Ureter (tissue), 1 donor: ENCODE measurements at places on chromosomes 2 and 18. TPM values are rescaled to one million over a fixed set of nuclear protein-coding genes. Genes with fewer than 3 reads are reported as not detected.

The MYCN gene
- 3.7 TPM for total RNA-seq

The CTAGE1 gene
- total RNA-seq: not detected

The SCYGR4 gene
- not detected for total RNA-seq

The SLC4A3 gene
- total RNA-seq: 12.2 TPM

The GDF7 gene
- total RNA-seq: 11.0 TPM

The PLEKHH2 gene
- total RNA-seq: 9.8 TPM

The KIAA2012 gene
- not detected for total RNA-seq

The ASB18 gene
- not detected for total RNA-seq

The FAM124B gene
- total RNA-seq: 1.9 TPM

The STARD6 gene
- not detected for total RNA-seq

The GKN2 gene
- total RNA-seq: not detected

The DLGAP1 gene
- total RNA-seq: 0.52 TPM

DNA sequence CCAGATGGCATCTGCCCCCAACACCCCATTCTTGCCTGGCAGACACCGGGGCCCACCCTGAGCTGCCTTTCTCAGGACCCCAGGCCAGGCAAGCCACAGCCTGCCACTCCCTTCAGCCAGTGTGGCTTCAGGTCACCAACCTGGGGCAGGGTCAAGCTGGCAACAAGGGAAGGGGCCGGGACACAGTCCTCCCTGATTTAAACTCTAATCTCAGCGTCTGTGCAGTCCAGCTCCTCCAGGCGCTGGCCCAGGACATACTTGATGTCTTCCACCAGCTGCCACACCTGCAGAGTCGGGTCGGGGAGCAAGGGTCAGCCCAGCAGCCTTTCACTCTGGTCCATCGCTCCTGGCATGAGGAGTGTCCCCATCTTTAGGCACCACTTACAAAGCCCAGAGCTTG lies 29.0 kb upstream of the ALPP start:
- no peak for DNase-seq

- DNase-seq: no peak
Measured at GRCh38 chr2:191263050-191263449, 17.8 kb downstream of the MYO1B start.

DNA sequence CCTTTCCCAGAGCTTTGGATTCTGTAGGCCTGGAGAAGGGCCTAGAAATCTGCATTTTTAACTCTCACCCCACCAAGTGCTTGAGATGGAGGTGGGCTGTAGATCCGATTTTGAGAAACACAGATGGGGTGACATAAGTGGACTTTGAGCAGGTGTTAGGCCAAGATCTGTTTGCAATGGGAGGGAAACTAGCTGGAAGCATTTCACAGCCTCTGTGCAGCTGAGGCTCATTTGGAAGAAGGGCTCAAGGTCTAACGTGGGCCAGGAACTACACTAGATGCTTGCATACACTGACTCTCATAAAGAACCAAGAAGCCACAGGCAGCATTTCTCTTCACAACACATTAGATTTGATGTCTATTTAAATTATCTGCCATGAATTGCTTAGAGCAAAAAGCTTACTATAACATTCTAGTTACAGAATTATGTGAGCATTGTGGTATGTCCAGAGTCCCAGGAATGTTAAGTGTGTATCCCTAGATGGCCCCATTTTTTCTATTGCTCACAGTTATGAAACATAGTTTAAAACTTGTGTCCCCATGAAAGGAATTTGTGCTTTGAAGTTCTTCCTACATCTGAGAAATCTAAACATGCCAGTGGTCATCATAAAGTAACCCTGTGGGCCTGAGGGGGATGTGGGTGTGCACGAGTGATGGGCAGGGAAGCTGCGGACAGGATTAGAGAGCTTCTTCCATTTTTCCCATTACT lies 77.2 kb downstream of the CD28 start:
- no peak for DNase-seq

GRCh38 chr2:180519276-180519675 lies 461.1 kb upstream of the UBE2E3 start:
- DNase-seq: no peak

DNA sequence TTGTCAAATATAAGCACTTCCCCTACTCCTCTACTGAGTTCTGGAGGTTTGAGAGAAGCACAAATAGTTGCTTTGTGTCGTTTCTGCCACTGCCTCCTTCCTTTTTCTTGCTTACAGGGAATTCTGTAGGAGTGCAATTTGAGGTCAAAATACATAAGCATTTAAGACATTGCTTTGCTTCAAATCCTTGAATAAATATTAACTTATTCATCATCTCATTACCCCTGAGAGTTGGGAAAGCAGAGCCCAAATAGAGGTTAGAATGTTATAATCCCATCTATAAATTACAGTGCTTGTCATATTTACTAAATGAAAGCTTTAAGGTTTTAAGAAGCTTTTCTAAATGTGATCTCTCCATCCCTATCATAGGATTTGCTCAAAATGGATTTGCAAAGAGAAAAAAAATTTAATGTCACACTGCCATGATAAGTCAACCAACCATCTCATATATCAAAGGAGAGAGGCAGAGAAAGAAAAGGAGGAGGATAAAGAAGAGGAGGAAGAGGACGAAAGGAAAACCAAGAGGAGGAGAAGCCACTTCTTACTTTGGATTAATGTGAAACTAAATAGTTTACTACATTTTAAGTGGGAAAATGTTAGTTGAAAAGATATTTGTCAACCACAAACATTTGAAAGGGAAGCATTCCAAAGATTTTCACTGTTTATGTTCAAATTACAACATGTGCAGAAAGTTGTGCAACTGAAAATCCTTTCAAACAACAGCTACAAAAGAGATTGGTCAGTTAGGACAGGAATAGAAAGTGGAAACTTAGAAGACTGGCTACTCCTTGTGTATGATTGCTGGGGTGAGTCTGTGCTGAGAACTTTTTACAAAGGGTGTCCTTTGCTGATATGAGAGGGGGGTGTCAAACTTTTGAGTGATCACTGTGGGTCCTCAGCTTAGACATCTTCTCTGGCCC lies 277.3 kb upstream of the FN1 start:
- DNase-seq: no peak

DNA sequence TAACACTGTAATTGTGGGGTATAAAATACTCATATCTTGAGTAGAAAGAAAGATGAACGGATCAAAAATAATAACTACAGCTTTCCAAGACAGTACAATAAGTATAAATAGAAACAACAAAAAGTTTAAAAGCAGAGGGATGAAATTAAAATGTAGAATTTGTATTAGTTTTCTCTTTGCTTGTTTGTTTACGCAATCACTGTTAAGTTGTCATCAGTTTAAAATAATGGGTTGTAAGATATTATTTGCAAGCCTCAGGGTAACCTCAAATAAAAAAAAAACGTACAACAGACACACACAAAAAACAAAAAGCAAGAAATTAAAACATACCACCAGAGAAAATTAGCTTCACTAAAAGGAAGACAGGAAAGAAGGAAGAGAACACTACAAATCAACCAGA lies 18.0 kb upstream of the ABCB11 start:
- DNase-seq: no peak

GRCh38 chr2:239155806-239156480 lies 244.9 kb downstream of the HDAC4 start:
- DNase-seq: no peak

- DNase-seq: no peak
Measured at GRCh38 chr18:56388571-56388970, 249.8 kb downstream of the TXNL1 start.

GRCh38 chr2:201808027-201808426 lies 1.7 kb downstream of the CDK15 start:
- no peak for DNase-seq

- no peak for DNase-seq
Measured at GRCh38 chr18:49751427-49752094, 61.8 kb downstream of the ACAA2 start.

- no peak for DNase-seq
Measured at GRCh38 chr2:164896634-164897355, 55.2 kb upstream of the COBLL1 start.

- no peak for DNase-seq
Measured at GRCh38 chr18:9688036-9688741, 19.9 kb upstream of the RAB31 start.

- DNase-seq: no peak
Measured at GRCh38 chr2:182631299-182631698, 84.8 kb upstream of the DNAJC10 start.

DNA sequence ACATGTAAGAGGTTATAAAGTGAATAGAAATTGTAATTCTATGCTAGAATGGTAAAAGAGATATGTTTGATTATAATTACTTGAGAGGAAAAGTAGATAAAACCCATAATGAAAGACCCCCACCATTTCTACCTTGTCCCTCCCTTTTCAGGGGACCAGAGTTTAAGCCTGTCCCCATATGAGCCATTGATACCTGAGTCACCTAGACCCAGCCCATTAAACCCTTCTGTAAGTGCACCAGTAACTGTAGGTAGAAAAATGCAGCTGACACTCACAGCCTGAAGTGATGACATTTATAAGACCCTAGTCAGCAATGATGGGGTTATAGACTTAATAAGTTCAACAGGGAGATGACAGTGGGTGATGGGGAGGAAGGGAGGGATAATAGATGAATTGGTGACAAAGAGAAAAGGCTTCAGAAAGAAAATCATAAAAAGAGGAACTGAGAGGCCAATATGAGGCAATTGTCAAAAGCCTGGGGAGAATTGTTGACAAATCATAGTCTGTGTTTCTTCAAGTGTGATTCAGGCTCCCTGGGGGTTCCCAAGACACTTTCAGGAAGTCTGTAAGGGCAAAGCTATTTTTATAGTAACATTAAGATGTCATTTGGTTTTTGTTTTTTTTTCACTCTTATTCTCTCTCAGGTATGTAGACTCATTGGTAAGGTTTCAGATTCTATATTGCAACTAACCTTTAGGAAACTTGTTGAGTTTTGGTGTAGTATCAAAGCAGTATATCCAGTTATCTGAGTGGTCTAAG lies 544.2 kb downstream of the SATB2 start:
- no peak for DNase-seq

GRCh38 chr2:39120521-39120770 lies 405 bp downstream of the SOS1 start:
- no peak for DNase-seq

- DNase-seq: no peak
Measured at GRCh38 chr2:229485857-229486256, 214.8 kb upstream of the PID1 start.

DNA sequence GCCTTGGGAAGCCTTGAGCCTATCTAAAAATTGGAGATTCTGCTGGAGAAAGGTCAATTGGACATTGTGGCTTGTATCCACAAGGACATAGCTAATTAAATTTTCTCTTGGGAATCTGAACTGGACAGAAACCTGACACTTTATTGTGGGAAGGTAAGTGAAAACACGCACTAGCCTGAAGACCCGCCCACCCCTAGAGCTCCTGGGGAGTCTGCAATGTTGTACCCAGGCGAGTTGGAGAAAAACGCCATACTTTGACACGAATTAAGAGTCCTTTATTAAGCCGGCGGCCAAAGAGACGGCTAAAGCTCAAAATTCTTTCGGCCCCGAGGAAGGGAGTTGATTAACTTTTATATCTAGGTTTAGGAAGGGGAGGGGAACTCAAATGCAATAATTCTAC lies 1.2 kb upstream of the ZNF892 start:
- no peak for DNase-seq

GRCh38 chr2:83103613-83104012 lies 1355.5 kb downstream of the SUCLG1 start:
- no peak for DNase-seq

- no peak for DNase-seq
Measured at GRCh38 chr2:64769392-64770044, 115.8 kb upstream of the SERTAD2 start.

- no peak for DNase-seq
Measured at GRCh38 chr2:209005371-209005770, 418.5 kb upstream of the MAP2 start.

GRCh38 chr2:129673847-129674711 lies 305.4 kb upstream of the RAB6C start:
- DNase-seq: no peak

- no peak for DNase-seq
Measured at GRCh38 chr2:24493713-24494112, 2.7 kb downstream of the NCOA1 start.
